ENCODE measurements at places on chromosomes 2 and 18.

DNA sequence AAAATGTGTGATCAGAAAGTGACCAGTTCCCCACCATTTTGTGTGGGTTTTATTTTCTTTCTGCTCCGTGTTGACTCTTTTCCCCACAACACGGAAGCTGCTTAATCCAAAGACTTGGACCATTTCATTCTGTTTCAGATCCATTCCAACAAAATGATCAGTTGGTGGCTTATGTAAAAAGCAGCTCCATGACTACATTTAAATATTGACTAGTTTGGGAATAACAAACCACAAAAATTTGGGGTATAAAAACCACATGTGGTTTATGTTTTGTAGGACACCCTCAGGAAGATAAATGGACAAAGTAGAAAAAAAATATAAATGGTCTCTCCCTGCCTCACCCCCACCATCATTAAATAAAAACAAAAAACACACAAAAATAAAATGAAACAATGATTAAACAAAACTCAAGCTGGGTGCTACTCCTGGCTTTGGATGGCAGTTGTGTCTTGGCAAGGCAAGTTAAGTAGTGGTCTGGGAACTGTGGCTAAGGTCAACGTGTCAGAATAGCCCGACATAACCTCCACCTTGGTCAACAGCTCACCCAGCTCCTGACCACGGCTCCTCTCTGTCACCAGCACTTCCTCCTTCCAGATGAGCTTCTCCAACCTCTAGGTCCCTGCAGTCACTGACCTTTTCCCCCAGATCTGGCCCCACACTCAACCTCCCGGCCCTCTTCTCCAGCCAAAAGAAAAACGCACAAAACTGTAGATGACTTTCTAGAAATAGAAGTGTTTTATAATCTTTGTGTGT, 12.8 kb upstream of the WIPF1 start:
- DNase-seq = no peak

DNA sequence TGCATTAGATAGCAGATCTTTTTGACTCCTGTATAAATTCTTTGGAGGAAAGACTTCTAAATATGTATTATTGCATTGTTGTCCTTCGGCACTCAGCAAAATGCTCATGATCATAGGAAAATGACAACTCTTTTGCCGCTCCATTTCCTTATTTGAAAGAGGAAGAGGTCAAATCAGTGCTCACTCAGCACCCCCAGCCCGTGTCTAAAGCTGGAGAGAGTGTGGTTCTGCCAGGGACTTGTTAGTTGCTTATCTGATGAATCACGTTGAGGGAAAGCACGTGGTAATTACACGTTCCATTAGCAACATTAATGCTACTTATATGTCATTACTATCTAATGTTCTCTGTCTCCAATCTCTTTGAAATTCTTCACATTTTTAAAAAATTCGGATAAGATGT, 46.0 kb upstream of the MBP start:
- no peak for DNase-seq

- no peak for DNase-seq
Measured at GRCh38 chr2:8999797-9000196, 3.7 kb downstream of the MBOAT2 start.

- DNase-seq = no peak
Measured at GRCh38 chr2:129606496-129607270, 372.8 kb upstream of the RAB6C start.

- DNase-seq = no peak
Measured at GRCh38 chr2:217876253-217876570, 126.6 kb downstream of the TNS1 start.

DNA sequence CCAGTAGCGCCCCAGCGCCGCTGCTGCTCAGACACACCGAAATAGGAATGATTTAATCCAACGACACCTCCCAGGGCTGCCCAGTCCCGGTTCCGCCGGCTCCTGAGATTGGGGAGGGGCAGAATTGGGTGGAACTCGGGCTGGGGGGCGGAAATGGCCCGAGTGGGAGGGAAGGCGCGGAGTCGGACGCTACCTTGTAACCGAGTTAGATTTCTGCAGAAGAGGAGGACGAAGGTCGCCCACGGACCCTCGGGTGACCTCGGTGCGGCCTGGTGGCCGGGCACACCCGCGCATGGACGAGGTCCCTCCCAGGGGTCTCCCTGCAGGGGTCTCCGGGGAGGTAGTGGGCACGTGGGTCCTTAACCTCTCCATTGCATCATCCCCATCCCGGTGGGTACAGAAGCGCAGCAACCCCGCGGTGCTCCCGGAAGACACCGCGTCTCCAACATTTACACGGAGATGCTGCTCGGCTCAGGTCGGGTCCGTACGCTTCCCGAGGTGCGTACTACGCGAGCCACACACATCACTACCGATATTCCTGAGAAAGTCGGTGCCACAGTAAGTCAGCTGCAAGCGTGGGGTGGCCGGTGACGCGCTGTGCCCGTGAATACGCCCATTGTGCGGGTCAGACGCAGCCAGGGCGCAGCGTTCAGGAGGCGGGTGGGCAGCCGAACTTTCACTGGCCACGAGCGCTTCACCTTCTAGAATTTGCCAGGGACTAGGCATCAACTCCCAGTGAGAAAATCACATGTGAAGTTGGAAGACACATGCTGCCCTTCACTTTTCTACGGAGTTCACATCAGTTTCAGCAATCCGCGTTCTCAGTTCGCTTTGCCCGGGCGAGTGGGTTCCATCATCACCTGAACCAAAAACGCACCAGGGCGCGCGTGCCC, 3.0 kb downstream of the ZNF516 start:
- peak; percentile 35 for DNase-seq

DNA sequence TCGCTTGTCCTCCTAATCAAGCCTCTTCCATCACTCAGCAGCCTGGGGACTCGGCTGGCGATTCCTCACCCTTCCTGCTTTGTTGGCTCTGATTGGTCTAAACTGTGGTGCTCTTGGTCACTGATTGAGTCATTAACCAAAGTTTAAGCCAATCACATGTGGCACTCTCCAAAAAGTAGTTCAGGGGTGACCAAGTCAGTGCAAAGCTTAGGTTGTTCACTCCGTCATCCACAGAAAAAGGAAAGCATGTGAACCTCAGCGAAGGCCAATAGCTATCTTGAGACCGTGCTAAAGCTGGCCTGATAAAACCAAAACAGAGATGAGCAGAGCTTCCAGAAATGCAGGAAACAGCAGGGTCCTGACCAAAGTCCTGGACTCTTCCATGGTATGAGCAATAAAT, 4.9 kb downstream of the ALPK2 start:
- DNase-seq = no peak

DNA sequence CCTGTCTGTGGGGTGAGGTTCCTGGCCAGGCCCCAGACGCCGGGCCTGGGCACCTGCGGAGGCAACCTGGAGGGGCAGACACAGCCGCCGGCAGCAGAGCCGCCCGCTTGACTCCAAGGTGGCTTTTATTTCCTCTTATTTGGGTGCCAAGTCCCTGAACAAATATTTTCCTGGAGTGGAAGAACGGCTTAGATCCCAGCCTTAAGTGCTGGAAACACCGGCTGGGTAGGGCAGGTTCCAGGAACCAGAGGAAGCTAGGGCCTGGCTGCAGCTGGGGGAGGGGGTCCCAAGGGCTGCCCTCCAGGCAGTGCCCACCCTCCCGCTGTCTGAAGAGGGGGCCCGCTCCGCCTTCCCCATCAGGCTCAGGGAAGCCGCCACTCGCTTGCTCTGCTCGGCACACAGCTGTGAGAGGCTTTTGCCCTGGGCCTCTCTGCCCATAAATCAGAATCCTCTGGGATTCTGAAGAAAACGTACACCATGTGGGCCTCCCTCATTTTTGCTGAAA, 28.2 kb downstream of the SDC1 start:
- no peak for DNase-seq

- no peak for DNase-seq
Measured at GRCh38 chr2:240820607-240821428, 799 bp upstream of the KIF1A start.

DNA sequence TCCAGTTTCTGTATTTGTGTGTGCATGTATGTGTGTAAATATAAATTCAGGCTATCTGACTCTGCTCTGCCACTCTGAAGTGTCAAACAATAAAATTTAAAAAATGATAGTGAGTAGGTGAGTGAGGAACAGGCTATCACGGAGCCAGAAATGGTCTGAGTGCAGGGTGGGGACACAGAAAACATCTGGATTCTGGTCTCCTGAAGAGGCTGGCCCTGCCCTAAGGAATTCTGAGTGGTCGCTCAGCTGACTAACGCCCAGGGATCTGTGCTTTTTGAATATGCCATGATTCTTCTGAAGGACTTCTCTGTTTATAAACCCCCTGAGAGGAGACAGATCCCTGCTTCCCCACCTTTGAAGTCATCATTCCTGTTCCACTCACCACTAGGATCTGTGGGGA, 353.9 kb upstream of the GYPC start:
- no peak for DNase-seq

DNA sequence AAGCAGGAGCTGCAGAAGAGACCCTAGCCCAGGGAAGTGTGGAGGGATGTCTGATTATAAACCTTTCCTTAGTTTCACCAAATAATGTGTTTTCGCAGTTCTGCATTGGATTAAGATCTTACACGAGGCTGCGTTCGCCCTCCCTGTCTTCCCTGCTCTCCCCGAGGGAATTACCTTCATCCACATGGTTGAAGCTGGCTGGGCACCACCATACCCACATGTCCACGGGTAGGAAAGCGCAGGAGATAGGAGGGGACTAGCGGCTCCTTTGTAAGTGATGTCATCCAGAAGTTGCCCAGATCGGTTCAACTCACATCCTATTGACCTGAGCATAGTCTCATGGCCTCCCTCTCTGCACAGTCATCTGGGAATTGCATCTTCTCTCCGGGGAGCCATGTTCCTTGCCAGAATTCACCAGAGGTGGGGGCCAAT, 1.1 kb downstream of the TTL start:
- DNase-seq = no peak

DNA sequence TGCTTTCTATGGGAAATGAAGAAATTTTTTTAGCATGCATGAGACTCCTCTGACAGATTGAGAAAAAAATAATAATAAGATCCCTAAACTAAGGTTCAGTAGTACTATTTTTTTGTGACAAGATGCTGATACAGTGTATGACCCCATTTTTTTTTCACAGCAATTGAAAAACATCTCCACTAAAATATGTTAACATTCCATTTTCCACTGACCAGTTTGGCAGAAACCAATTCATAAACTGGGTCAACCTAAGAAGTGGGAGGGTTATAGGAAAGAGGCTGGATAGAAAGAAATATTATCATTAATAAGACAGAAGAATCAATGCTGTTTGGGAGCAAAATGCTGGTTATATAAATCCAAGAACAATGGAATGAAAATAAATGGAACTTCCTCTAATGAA, 182.7 kb downstream of the ANTXR1 start:
- no peak for DNase-seq

GRCh38 chr2:217049956-217050355, 190.1 kb upstream of the TNP1 start:
- DNase-seq = no peak

GRCh38 chr2:191593622-191594385, 84.1 kb upstream of the NABP1 start:
- no peak for DNase-seq

DNA sequence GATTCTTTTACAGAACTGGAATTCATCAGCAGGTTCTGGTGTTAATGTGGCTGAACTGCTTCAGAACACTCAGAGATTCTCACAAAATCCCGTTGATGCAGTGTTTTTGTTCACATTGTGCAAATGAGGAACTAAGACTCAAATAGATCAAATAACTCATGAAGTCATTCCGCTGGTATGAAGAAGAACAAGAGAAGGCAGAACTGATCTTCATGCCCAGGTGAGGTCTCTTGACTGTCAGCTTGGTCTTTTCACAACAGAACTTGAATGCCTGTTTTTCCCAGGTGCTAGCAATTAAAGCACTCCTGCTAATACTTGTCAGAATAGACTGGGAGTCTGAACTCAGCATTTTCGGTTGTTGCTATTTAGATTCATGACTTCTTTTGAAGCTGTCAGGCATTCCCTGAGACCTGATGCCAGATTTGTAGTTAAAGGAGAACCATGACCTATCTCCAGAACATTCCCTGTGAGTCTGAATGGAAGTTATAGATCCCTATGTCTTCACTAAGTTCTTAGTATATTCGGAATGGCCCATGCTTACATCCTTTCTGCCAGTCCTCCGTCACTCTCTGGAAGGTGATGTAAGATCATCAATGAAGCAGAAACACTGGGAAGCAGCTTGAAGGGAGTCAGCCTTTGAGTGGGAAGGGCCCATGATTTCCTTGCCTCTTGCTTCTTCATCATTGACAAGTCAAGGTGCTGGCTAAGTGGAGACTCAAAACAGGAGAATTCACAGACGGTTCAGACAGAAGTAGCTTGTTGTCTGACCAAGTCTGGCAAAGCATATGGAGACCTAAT, 155.7 kb downstream of the MTCL1 start:
- no peak for DNase-seq

DNA sequence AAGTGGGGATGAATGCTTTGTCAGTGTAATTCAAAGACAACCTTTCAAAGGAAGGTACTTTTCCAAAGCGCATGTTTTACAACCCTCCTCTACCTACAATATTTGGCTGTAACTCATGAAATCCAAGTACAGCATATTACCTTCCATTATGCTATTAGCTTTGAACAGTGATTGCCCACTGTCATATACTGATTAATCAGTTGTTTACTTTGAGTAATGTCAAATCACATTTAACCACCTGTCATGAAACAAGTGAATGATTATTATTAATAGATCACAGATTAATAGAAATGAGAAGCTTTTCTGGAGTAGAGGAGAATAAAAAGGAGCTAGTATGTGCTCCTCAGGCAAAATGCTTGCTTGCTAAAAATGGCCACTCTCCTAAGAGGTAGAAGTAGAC, 150.5 kb upstream of the SMAD7 start:
- no peak for DNase-seq

DNA sequence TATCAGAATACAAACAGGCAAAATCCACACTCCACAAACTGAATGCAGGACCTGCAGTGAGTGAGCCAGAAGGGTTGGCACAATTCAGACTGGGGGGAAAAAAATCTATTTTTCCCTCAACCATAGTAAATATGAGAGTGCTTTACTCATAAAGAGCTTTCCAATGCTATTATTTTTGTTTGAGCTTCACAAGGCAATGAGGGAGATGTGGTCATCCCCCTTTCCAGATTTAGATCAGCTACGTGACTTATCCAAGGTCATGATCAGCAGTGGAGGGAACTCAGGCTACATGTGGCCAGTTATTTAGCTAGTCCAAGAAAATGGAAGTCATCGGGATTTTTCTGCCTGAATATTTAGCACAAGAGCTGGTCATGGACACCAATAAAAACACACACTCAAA, 120.4 kb upstream of the KLF7 start:
- DNase-seq = no peak

DNA sequence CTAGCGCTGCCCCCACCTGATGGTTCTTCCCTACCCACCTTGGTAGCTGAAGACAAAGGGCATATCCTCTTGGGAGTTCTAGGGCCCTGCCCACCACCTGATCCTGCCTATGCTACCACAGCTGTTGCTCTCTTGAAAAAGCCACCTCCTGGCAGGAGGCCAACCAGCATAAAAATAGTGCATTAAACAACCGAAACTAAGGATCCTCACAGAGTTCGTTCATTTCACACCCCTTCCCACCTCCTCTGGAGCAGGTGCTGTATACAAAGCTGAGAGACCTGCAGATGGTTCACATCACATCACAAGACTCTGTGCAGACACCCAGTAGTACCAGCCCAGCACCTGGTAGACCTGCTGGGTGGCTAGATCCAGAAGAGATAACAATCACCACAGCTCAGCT, 1348.0 kb upstream of the TMEFF2 start:
- no peak for DNase-seq
